ENCODE measurements at places on chromosomes 3 and 15.

DNA sequence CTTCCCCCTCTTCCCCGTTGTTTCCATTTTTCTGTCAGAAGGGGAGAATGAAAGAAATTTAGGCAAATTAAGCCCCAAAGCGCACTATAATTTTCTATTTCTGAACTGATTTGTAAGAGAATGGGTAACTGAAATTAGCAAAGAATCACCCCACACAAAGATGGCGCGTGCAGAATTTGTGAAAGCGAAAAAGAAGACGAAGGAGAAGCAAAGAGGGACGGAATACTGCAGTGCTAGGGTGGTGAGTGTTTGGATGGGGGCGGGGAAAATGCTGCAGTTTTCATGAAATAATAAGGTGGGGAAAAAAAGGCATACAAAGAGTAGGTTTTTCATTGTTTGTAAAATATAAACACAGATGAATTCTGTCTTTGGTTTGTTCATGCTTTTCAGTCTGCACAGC is 4.6 kb upstream of the CTNNB1 start:
- DNase-seq, result no peak

DNA sequence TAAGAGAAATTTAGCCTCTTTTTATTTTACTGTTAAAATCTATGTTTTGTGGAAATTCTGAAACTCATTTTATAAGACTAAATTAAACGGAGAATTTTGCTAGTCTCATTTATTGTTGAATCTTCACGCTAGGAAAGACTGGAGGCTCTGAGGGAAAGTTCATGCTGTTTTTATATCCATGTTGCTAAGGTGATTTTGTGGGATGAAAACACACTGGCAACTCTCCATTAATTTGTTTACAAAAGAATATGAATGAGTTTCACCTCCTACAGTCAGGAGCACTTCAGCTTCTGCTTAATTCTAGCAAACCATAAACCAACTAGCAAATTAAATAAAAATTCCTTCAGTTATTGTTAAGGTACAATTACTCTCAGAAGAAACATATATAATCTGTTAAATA is 195.4 kb downstream of the RAP2B start:
- DNase-seq, result no peak

DNA sequence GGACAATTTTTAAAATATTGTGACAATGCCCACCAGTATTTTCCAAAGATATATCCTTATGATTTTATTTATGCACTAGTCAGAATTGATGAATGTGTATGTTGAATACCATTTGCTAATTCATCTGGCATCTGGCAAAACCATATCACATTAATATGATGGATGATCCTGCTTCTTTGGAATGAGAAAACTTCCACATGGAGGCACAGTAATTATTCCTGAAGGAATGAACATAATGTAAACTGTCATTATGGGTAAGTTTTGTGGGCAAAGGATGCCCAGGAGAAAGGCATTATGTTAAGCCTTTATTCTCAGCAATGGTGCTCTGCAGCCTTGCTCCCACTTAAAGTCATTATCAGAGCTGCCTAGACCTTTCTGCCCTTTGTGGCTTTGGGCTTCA is 113.0 kb upstream of the MME start:
- DNase-seq, result no peak

- DNase-seq, result no peak
Measured at GRCh38 chr15:101698314-101698713, 26.0 kb downstream of the TARS3 start.

- DNase-seq, result no peak
Measured at GRCh38 chr3:56654460-56654859, 28.6 kb downstream of the TASOR start.

GRCh38 chr3:48783304-48783703 is 64.4 kb downstream of the PRKAR2A start:
- no peak for DNase-seq

DNA sequence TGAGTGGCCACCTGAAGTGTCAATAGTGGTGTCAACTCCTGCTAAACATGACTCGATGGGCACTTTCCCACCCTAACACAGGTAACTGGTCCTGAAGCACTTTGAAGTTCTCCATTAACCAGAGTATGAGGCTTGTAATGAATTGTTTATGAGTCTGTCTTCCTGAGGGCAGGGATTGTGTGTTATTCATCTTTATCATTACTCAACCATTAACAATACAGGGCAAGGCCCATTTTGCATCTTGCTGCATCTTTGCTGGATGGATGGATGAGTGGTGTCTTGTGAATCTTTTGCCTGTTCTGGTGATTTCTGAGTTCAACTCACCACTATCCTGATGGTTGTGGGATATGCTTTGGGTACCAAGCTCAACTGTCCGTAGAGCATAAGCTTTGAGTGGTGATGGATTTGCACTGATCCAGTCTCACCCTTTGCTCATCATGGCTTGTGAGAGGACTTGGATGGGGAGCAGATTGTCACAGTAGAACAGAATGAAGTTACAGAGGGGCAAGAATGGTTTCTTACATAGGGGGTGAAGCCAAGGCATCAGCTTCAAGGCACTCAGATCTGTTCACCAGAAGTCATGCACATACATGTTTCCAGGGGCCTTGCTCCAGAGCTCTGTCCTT is 22.3 kb upstream of the EPB42 start:
- DNase-seq, result no peak

GRCh38 chr3:58858126-58858525 is 191.6 kb upstream of the FAM3D start:
- no peak for DNase-seq

GRCh38 chr15:40469776-40470390 is 901 bp upstream of the CHST14 start:
- DNase-seq, result no peak

GRCh38 chr3:135136361-135137100 is 341.5 kb downstream of the EPHB1 start:
- DNase-seq, result no peak

DNA sequence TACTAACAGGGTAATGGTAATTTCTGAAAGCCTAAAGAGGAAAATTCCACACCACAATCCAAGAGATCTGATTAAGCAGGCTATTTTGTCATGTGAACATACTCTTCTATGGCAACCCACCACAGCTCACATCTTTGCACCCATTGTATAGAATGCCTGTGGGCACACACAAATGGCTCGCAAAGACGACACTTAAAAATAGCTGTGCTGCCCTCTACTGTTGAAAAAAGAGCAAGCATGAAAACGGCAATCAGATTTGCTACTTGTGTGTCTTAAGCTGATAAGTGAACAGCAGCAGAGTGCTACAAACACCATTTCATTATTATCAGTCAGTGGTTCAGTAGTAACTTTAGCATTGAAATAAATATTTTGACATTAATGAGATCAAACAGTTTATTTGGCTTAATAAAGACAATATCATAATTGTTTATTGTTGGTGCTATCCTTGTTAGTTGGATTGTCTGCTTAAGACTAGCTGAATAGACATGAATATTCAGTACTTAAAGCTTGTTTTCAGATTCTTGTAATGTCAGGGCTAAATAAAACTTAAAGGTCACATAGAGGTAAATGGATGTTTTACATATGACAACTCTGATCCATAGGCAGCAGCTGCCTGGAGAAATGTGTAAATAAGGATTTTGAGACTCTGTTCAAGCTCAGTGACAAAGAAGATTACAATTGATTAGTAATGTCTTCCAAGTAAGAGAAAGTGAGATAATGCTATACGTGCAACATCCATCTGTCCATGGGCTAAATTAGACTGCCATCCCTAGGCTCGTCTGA is 199.1 kb downstream of the LRRN1 start:
- DNase-seq, result no peak

- DNase-seq, result no peak
Measured at GRCh38 chr15:91553196-91553854, 300.2 kb upstream of the SLCO3A1 start.

- no peak for DNase-seq
Measured at GRCh38 chr15:83284559-83285283, at the start of gene BNC1. TSS of gene BNC1 (minus strand) at chr15:83284664. CDS start at chr15:83284628, 36 bp downstream.

DNA sequence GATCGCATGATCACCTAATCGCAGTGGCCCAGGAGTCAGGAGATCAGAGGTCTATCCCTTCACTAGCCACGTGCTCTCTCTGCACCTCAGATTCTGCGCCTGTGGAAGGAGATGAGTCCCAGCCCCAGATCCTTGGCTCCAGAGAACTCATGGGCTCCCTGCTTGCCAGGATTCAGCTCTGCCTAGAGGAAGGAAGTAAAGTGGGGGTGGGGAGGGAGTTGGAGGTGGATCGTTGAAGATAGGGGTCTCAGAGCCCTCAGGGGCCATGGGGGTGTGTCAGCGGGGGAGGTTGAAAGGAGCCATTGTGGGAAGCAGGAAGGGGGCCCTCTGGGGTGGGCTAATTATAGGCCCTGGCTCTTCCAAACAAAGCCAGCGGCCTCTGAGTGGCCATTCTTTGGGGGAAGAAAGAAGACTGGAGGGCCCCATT is 11.3 kb upstream of the STRA6 start:
- DNase-seq, result no peak

DNA sequence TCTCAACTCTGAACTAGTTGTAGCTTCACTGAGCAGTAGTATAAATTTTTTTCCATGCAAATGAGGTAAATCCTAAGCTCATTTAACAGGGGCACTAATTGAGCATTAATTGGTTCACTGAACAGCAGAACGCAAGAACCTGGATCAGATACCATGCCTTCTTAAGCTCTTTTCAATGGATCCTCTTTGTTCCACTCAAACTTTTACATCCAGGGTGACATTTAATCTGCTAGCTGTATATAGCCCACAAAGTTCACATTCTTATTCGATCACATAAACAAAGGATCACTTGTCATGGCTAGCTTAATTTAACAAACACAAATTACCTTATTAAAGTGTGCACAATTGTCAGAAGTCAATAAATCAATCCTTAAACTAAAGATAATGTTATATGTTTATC is 281.6 kb downstream of the CNTN6 start:
- DNase-seq, result no peak

DNA sequence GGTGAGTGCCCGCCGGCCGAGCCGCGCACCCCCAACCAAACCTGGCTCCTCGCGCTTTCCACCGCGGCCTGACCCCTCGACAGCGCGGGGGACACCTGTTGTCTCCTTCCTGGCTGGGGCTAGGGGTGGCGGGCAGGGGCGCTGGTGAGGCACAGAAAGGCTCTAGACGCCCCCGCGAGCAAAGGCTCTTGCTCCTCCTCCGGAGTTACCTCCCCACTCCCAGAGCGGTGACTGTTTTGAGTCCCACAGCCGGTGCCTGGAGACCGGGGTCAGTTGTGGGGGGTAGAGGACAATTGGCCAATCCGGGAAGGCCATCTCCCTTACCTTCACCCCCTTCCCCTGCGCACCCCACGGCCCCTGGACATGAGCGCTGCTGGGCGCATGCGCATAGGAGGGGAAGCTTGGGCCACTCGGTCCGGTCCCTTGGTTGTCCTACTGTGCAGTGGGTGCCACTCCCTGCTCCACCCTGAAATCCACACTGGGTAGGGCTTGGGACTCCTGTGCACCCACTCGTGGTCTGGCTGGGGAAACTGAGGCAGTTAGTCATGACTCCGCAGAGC is 554 bp downstream of the CHST13 start:
- no peak for DNase-seq

- DNase-seq, result no peak
Measured at GRCh38 chr3:127158614-127159229, 34.2 kb upstream of the PRR23E start.

DNA sequence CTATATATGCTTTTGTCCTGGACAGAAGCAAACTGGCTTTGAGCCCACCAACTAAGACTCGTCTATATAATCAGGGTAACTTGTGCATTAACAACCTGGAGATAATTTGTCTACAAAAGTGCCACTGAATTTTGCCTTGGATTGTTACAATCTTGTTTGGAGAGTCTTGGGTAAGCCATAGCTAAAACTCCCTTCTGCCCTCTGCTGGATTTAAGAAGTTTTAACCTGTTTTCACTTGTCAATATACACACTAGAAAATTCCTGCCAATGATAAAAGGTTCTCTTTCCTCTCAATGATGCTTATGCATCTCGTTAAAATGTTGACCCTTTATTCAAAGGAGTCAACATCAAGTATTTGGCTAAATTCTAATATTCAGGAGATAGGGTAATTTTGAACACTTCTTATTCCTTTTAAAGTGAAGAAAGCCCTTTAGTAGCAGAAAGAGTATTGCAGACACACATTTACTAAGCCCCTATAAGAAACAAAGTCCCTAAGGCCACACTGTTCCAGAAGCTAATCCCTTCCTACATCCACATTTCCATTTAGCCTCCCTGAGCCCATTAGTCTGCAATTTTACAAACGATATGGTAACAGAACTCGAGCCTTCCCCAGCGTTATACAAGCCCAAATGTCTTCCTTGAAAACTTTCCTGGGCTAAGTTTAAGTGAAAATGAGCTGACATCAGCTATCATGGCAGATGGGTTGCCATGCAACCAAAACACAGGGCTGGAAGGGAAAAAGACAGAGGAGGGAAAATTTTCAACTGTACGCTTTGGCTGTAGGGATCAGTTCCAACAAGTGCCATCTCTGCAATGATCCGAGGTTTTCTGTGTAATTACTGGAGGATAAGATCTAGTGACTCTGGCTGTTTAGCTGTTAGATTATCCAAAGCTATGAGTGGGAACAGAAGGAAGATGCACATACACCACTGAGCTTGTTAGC is 75.9 kb upstream of the FGF12 start:
- DNase-seq, result no peak

DNA sequence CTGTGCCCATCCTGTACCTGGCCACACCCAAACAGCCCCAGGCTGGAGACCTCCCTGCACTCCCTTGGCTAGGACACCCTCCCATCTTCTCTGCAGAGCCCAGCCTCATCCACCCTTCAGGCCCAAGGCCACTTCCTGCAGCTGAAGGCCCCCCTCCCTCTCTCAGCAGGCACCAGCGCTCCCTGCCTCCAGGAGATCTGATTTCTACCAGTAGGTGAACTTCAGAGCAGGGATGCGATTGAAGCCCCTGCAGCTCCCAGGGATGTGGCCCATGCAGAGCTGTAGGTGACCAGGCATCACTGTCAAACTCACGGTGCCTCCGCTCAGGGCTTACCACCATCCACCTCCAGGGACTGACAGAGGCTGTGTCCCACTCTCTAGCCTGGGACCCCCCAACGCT is 96.3 kb downstream of the NUP210 start:
- DNase-seq, result no peak

GRCh38 chr15:83288381-83288801 is 3.9 kb upstream of the BNC1 start:
- no peak for DNase-seq

GRCh38 chr3:71258526-71258925 is 325.0 kb downstream of the FOXP1 start:
- no peak for DNase-seq

DNA sequence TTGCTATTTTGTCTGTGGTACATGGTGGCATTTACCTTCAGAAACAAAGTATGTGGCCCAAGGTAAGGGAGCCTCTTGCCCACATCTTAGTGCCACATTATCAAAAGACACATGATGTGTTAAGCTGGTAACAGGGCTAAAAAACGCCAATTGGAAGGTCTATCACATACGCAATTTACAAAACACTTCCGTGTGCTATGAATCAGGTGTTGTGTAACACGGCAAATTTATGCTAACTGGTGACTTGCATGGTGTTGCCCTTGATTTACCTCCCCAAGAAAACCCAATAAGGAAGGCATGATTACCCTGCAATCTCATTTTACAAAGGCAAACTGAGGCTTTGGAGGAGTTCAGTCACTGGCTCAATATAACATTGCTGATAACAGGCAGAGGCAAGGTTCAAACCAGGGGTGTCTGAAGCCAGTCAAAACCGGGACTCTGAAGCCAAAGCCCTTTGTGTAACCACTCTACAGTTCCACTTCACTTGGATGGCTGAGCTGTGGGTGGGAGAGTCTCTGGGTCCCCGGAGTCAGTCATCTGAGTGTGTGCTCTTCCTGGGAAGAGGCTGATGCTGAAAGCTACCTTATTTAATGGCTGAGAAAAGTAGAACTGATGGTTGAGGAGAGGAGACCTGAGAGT is 103.9 kb upstream of the BCL6 start:
- DNase-seq, result no peak

GRCh38 chr3:82103241-82103640 is 341.8 kb upstream of the GBE1 start:
- DNase-seq, result no peak

- no peak for DNase-seq
Measured at GRCh38 chr3:124851136-124851535, 36.0 kb downstream of the ITGB5 start.

All from stimulated activated CD4-positive, alpha-beta T cell treated with anti-CD3 and anti-CD28 coated beads, TNF-alpha, amount 100 ng/mL, for 4 hours (primary cell).